ENCODE measurements at places on chromosomes 2 and 18.

DNA sequence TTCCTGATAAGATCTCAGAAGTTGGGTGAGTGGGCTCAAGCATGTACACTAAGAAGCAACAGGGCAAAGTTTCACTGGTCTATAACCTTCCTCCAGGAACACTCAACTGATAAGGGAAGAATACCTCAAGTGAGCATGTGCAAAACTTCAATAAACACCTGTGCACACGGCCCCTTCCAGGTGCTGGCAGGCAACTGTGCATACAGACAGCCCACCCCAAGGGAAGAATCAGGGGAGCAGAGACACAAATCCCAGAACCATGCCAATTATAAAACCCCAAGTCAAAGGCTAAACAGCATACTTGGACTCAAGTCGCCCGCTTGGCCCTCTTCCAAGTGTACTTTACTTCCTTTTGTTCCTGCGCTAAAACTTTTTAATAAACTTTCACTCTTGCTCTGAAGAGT, 85.9 kb upstream of the RTN4 start:
- no peak for DNase-seq

- no peak for DNase-seq
These were observed 6.1 kb downstream of the ONECUT2 start for GRCh38 chr18:57441071-57441794.

GRCh38 chr18:3037423-3037915, 24.5 kb upstream of the LPIN2 start:
- no peak for DNase-seq

- no peak for DNase-seq
These were observed 10.3 kb upstream of the NTSR2 start for GRCh38 chr2:11680182-11680900.

- no peak for DNase-seq
These were observed 26.4 kb upstream of the COPS8 start for GRCh38 chr2:237059155-237059875.

GRCh38 chr2:151808258-151809072, 19.8 kb downstream of the ARL5A start:
- no peak for DNase-seq

Data from T1000 (cell line).